ENCODE measurements at places on chromosomes 7 and 10. TPM values are rescaled to one million over a fixed set of nuclear protein-coding genes. Genes with fewer than 3 reads are reported as not detected.

DNA sequence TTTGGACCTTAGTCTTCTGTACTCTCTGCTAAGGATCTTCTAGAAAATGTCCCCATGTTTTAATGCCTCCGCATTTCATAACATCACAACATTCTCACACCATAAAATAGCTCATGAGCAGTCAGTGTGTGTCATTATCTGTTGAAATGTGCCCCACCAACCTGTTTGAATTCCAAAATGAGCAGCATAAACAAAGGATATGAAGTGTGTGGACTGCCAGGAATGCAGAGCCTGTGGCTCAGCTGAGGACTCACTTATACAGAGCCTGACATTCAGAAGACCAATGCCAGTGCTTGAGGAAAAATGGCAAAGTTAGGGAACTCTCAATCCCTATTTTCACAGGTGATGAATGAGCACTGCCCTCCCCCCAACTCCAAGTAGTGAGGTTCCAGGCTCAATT is 621.4 kb downstream of the POM121L12 start:
- H3K27me3 ChIP-seq = no peaks in the 10 kb centered on the region
- no peaks in the 10 kb centered on the region for H3K4me1 ChIP-seq
- no peak overlapping the region for H3K27ac ChIP-seq
- no peak for DNase-seq
- no peaks in the 10 kb centered on the region for H3K36me3 ChIP-seq

GRCh38 chr10:6721480-6721879 is 141.4 kb upstream of the PRKCQ start:
- H3K27me3 ChIP-seq = no peaks in the 10 kb centered on the region
- H3K27ac ChIP-seq = no peak overlapping the region
- H3K4me3 ChIP-seq = no peak overlapping the region
- H3K4me1 ChIP-seq = no peaks in the 10 kb centered on the region

GRCh38 chr7:111760043-111760442 is 197.8 kb upstream of the IMMP2L start:
- no peaks in the 10 kb centered on the region for H3K27me3 ChIP-seq
- H3K36me3 ChIP-seq = no peaks in the 10 kb centered on the region
- no peak overlapping the region for H3K27ac ChIP-seq
- H3K4me3 ChIP-seq = no peak overlapping the region

DNA sequence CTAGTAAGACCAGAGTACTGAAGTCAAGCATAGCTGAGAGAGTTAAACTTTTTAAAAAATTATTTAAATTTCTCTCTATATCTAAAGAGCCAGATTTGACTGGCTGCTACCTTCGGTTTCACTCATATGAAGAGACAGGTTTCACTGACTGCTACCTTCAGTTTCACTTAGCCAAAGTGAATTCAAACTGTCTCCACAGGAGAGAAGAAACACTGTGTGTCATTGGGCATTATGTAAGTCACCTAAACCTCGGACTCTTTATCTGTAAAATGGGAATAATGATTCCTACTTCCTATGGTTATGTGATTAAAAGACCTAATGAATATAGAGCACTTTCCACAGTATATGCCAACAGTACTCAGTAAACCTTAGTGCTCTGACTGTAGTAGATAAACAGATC is 41.6 kb upstream of the MET start:
- no peak overlapping the region for H3K27ac ChIP-seq
- no peaks in the 10 kb centered on the region for H3K27me3 ChIP-seq
- no peaks in the 10 kb centered on the region for H3K36me3 ChIP-seq
- H3K4me1 ChIP-seq = peaks cover 2% of the 10 kb centered on the region

GRCh38 chr10:2529945-2530344 is 537.4 kb upstream of the PFKP start:
- no peak overlapping the region for H3K27ac ChIP-seq
- no peak for DNase-seq
- no peaks in the 10 kb centered on the region for H3K27me3 ChIP-seq
- H3K4me1 ChIP-seq = no peaks in the 10 kb centered on the region

DNA sequence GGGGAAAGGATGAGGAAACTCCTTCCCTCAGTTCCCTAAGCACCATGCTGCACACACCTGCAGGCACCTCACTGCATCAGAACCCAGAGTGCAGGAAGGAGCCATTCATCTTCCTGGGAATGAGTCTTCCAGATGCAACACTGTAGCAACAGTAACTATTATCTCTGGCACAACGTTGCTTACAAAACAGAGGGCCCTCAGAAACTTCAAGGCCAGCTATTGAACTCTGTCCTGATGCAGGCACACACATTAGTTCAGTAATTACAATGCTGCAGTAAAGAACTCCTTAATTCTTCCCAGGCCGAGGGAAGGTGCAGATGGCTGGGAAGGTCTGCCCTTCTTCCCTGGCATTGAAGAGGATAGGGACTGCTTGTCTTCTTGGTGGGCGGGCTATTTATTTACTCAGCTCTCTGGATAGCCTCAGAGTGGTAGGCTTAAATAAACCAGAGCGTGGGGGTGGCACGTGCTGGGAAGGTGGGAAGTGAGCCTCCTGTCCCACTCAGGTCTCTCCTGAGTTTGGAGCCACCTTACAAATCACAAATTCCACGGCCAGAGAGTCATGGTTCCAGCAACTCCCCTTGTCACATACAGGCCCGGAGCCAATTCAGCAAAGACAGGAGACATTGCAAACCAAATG is 125.1 kb upstream of the JCAD start:
- no peak overlapping the region for H3K4me3 ChIP-seq
- H3K27me3 ChIP-seq = no peaks in the 10 kb centered on the region
- H3K36me3 ChIP-seq = no peaks in the 10 kb centered on the region
- H3K4me1 ChIP-seq = peaks cover 2% of the 10 kb centered on the region

DNA sequence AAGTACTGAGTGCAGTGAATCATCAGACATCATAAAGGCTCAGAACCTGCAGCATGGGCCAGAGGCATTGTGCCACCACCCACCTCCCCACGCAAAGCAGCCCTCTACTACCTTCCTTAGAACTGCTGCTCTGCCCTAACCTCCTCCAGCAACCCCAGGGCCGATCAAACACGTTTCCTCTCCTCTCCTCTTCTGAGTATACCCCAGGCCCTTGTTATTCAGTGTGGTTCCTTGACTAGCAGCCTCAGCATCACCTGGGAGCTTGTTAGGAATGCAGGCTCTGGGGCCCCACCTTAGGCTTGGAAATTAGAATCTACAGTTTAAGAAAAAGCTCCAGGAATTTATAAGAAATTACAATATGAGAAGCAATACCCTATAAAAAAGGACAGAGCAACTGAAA is 33.2 kb downstream of the DYDC1 start:
- DNase-seq = no peak
- H3K4me1 ChIP-seq = no peaks in the 10 kb centered on the region
- no peaks in the 10 kb centered on the region for H3K27me3 ChIP-seq
- H3K4me3 ChIP-seq = no peak overlapping the region

DNA sequence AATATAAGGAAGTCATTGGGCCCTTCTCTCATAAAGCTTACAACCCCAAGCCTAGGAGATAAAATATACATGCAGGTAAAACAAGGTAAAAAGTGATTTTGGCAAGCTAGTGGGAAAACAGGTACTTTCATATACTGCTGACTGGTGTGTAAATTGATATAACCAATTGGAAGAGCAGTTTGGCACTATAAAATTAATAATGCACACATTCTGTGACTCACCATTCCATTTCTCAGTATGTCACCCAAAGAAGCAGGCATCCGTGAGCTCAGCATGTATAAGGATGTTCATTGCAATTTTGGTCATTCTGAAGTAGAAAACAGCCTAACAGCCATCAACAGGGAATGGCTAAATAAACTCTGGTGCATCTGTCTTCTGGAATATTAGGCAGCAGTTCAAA is 2.9 kb downstream of the MACROH2A2 start:
- H3K27me3 ChIP-seq = no peaks in the 10 kb centered on the region
- DNase-seq = no peak
- no peaks in the 10 kb centered on the region for H3K36me3 ChIP-seq
- no peak overlapping the region for H3K27ac ChIP-seq

GRCh38 chr7:120920591-120921274 is 29.8 kb upstream of the ING3 start:
- H3K4me3 ChIP-seq = no peak overlapping the region
- no peaks in the 10 kb centered on the region for H3K36me3 ChIP-seq
- no peaks in the 10 kb centered on the region for H3K27me3 ChIP-seq
- no peak for DNase-seq
- no peak overlapping the region for H3K27ac ChIP-seq

DNA sequence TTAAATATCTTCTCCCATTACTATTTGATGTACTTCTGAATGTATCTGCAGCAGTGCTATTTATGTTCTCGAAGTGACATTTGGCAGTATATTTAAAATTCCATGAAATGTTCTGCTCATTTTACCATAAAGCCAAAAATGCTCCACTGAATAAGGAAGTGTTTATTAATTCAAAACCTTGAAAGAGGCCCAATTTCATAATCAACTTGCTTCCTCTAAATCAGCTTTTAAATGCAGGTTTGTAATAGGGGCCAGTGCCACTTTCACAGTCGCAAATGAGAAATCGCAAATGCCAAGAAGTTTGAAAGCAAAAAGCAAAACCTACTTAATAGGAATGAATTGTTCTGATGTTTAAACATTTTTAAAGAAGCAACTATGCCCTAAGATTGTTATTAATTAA is 11.4 kb downstream of the NHLRC2 start:
- DNase-seq = no peak
- H3K4me3 ChIP-seq = no peak overlapping the region
- H3K27ac ChIP-seq = no peak overlapping the region
- H3K4me1 ChIP-seq = no peaks in the 10 kb centered on the region
- no peaks in the 10 kb centered on the region for H3K36me3 ChIP-seq

DNA sequence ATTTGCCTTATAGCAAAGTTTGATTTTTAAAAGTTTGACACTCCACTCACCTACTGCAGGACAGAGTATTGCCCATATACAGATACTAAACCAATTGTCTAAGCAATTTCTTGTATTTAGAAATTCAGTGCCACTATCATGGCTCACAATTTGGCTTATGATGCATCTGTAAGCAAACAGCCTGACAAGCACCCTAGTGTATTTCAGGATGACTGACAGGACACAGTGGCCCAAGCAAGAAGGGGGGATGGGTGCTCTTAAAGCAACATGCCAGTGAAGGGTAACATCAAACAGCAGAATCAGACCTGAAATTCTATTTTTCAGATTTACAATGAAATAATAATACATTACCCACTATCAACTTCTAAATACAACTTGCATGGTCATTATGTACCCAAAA is 30.5 kb downstream of the CTNNA3 start:
- H3K4me3 ChIP-seq = no peak overlapping the region
- no peaks in the 10 kb centered on the region for H3K4me1 ChIP-seq
- H3K27ac ChIP-seq = no peak overlapping the region

- no peaks in the 10 kb centered on the region for H3K4me1 ChIP-seq
- H3K4me3 ChIP-seq = no peak overlapping the region
- H3K27me3 ChIP-seq = no peaks in the 10 kb centered on the region
- no peaks in the 10 kb centered on the region for H3K36me3 ChIP-seq
Observed at GRCh38 chr10:78021201-78021600, 8.1 kb downstream of the POLR3A start.

DNA sequence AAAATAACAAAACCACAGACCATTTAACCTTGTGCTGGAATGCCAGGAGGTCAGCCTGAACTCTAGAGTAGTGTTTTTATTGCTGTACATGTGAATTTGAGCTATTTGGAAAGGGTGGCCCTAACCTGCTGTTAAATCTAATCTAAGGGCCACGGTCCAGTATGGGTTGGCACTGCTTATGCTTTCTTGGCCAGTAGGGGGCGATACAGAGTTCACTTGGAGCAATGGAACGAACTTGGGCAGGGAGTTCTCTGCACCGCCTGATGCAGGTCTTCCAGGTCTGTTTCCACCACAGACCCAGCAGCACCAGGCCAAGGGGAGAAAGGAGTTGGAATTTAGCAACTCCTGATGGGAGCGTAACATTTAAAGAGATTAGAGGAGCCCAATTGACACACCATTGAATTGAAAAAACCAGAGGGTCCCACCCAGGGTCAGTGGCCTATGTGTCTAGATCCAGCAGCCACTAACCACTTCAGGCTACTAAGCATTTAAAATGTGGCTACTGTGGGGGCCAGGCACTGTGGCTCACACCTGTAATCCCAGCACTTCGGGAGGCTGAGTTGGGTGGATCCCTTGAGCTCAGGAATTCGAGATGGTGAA is 75.7 kb upstream of the EFCAB10 start:
- H3K27me3 ChIP-seq = no peaks in the 10 kb centered on the region
- H3K4me3 ChIP-seq = no peak overlapping the region
- H3K36me3 ChIP-seq = no peaks in the 10 kb centered on the region
- peak; percentile 47 for DNase-seq
- peaks cover 17% of the 10 kb centered on the region for H3K4me1 ChIP-seq

DNA sequence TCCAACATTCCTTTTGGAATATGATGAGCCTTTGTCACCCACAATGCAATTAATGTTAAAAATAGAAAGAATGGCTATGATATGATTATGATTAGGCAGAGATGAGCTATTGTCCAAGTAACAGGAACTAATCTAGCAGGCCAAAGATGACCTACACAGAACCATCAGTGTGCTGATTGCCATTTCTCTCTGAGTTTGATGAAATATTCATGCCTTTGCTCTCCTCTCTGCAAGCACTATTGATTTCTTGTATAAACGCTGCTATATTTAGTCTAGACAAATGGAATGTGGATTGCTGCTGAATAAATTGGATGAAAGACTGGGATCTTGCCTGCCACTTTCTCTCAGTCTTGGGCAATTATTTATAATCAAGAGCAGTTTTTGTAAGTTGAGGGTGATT is 85.4 kb downstream of the HDAC9 start:
- no peak for DNase-seq
- H3K4me3 ChIP-seq = no peak overlapping the region
- H3K27ac ChIP-seq = no peak overlapping the region

- no peak overlapping the region for H3K27ac ChIP-seq
- H3K27me3 ChIP-seq = no peaks in the 10 kb centered on the region
- H3K36me3 ChIP-seq = no peaks in the 10 kb centered on the region
Observed at GRCh38 chr7:40015790-40016296, 65.8 kb downstream of the CDK13 start.

- H3K4me1 ChIP-seq = no peaks in the 10 kb centered on the region
- no peak overlapping the region for H3K4me3 ChIP-seq
- DNase-seq = no peak
- no peaks in the 10 kb centered on the region for H3K36me3 ChIP-seq
- no peaks in the 10 kb centered on the region for H3K27me3 ChIP-seq
Observed at GRCh38 chr10:18542832-18543231, 108.6 kb downstream of the NSUN6 start.

The DDC gene
- 0.35 TPM for total RNA-seq

The CPA2 gene
- 3.6 TPM for total RNA-seq

The TFR2 gene
- not detected for total RNA-seq

The MSMB gene
- total RNA-seq = not detected

The DENND2A gene
- total RNA-seq = 36.1 TPM

The SEMA4G gene
- 5.9 TPM for total RNA-seq

The GPR37 gene
- total RNA-seq = 0.17 TPM

The INA gene
- not detected for total RNA-seq

The SLC26A5 gene
- total RNA-seq = not detected

The PAPOLB gene
- total RNA-seq = under 0.01 TPM

The WAPL gene
- total RNA-seq = 32.8 TPM

Measured in ovary (tissue), 10 donors.